Neural crest cell (in vitro differentiated cells): ENCODE measurements at places on chromosomes 1 and 21. TPM values are rescaled to one million over a fixed set of nuclear protein-coding genes. Genes with fewer than 3 reads are reported as not detected.

GRCh38 chr1:203287109-203287893 is 18.0 kb upstream of the BTG2 start:
- no peak for DNase-seq

GRCh38 chr1:17719874-17720273 is 35.3 kb upstream of the ACTL8 start:
- DNase-seq: no peak

GRCh38 chr1:1398677-1399186 is 403 bp downstream of the CCNL2 start:
- no peak for DNase-seq

GRCh38 chr1:244057474-244058385 is 6.6 kb downstream of the ZBTB18 start:
- no peak for DNase-seq

DNA sequence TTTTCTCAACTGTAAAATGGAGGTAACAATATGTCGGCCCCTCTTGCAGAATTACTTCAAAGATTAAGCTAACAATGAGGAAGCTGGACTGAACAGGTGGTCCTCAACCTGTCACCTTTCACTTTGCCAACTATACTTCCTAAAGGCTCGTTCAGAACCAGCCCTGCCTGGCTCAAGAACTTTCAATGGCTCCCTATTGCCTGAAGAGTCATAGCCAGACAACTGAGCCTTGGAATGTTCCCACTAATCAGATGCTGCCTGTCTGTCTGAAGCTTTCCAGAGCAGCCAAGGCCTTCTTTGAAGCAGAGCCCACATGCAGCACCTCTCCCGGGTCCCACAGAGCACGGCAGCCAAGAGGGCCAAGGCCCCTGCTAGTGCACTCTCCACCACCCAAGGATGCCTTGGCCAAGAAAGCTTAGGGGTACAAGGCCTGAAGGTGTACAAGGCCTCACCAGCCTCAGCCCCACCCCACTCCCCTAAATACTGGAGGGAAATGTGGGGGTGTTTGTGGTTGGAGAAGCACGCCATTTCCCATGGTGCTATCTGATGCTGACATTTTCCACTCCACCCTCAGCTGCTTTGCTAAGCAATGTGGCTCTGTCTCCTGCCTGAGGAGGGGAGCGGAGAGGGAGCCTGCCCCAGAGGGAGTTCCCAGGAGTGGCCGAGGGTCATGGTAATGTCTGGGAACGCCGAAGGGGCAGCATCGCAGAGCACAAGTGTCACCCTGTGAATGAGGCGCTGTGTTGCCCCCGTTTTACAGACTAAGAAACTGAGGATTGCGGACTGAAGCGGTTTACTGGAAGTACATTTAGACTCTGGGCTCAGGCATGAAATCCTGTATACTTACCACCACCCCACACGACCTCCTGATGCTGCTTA is 8.2 kb upstream of the LAPTM5 start:
- no peak for DNase-seq

DNA sequence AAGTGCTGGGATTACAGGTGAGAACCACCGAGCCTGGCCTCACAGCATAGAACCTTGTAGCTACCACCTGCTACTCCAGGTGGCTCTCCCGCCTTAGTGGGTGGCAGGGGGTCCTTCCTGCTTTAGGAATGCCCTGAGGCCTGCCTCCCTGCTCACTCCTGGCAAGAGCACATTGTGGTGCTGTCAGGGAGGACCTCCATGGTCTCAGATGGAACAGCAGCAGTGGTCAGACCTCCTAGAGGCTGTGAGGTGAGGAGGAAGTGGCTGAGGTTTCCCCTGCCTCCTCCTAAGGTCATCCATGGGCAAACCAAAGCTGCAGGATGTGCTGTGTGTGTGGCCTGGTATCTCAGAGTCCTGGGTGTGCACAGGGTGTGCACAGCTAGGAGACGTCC is 6.7 kb downstream of the SOX13 start:
- DNase-seq: no peak

DNA sequence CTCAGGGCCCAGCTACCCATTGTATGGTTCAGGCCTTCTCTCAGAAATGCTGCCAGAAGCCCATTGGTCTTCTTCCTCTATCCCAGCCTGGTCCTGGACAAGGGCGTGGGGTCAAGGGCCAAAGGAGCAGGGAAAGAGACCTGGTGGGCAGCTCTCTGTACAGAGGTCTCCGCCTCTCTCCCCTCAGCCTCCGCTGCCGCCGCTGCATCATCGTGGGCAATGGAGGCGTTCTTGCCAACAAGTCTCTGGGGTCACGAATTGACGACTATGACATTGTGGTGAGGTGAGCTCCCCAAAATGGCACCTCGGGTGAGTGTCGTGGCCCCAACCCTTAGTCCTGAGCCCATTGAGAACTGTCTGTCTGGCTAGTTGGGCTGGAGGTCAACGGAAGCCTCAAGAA is 34.6 kb upstream of the ARTN start:
- no peak for DNase-seq

DNA sequence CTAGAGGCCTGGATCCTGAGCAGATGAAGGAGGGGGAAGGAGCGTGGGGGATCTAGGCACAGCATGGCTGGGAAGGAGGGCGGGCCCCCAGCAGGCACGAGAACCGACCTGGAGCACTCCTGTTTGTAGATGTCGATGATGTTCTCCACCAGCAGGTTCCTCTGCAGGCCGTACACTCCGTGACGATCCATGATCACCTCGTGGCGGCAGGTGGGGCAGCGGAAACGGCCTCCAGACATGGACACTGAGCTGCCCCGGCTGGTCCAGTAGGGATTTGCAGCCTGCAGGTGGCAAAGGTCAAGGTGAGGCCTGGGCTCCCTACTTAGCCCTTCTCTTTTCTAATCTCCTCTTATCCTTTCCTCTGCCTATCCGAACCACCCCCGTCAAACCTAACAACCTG is 1.3 kb downstream of the TRIM63 start:
- DNase-seq: no peak

- no peak for DNase-seq
Observed at GRCh38 chr1:220325306-220325995, 53.2 kb upstream of the RAB3GAP2 start.

- no peak for DNase-seq
Observed at GRCh38 chr1:179803918-179804317, 60.8 kb downstream of the FAM163A start.

MARK1 gene
- 14.2 and 14.6 TPM in 2 replicates for total RNA-seq

COL9A2 gene
- total RNA-seq: 9.0 and 10.2 TPM in 2 replicates

AMY1C gene
- not detected in 2 replicates for total RNA-seq

LCE1E gene
- total RNA-seq: not detected in 2 replicates

RHOU gene
- total RNA-seq: 20.1 and 20.5 TPM in 2 replicates
